Mesangial cell (primary cell): ENCODE measurements at places on chromosomes 11 and 22. TPM values are rescaled to one million over a fixed set of nuclear protein-coding genes. Genes with fewer than 3 reads are reported as not detected.

FOLR3 gene
- not detected in 2 replicates for total RNA-seq

CDC45 gene
- total RNA-seq, result 2.5 and 42.9 TPM in 2 replicates

ABTB2 gene
- total RNA-seq, result 5.1 and 7.3 TPM in 2 replicates

RTN4R gene
- 13.0 and 21.7 TPM in 2 replicates for total RNA-seq

SOX6 gene
- total RNA-seq, result 0.33 and 9.3 TPM in 2 replicates

USH1C gene
- total RNA-seq, result 1.1 TPM in 1 of 2 replicates, not detected in the other

INS gene
- total RNA-seq, result not detected in 2 replicates

GSTT2B gene
- total RNA-seq, result 0.98 and 28.6 TPM in 2 replicates

CD44 gene
- total RNA-seq, result 104 and 320 TPM in 2 replicates

C22orf31 gene
- not detected in 2 replicates for total RNA-seq
